ENCODE measurements at places on chromosomes 2 and 18. TPM values are rescaled to one million over a fixed set of nuclear protein-coding genes. Genes with fewer than 3 reads are reported as not detected.

DNA sequence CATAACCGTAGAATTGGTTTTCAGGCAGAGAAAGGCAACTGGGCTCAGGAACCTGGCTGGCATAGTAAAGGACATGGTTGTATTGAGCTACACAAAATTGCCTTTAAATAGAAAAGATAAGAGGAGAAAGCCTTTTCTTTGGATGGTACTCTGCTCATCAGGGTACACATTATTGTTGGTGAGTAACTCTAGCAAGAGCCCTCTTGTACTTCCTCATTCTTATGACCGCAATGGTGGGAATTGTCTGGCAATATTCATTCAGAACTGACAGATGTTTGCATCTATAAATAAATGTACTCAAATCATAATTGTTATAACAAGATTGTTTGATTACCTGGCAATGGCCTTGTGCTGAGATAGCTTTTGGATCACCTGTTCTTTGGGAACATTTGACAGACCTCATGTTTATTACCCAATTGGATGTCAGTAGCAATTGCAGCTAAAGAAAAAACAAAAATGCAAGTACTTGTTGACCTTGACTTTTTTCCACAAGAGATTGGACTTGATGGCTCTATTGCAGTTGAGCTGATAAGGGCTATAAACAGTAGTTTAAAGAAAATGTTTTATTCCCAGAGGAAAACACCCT, 43.9 kb downstream of the MEIS1 start:
- DNase-seq: no peak

GRCh38 chr2:65281627-65282351, 54.2 kb downstream of the ACTR2 start:
- DNase-seq: peak; percentile 33

DNA sequence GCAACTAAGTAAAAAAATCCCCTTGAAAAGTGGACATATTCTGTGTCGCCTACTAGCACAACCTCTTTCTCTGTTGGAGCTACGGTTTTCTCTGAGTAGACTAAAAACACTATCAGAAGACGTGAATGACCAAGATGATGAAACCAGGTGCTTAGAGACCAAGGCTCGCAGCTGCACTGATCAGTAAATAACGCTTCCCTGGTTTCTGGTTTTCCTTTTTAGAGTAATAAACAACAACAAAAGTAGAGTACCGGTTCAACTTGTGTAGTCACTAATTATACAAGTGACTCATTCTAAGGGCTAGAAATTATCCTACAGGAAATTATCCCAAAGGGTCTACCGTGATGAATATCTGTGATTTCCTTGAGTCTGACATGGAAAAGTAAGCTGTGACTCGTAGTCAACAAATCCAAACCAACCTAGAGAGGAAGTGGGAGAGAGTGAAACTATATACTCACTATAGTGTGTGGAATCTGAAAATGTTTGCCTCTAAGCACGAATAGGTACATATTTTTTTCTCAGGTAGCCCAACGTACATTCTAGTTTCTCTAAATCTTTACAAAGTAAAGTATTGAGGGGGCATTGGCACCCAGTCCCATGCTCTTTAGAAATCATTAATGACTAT, 17.8 kb downstream of the RASGRP3 start:
- peak; percentile 59 for DNase-seq

- no peak for DNase-seq
Measured at GRCh38 chr2:223095207-223095606, 43.2 kb downstream of the KCNE4 start.

- no peak for DNase-seq
Measured at GRCh38 chr2:188272121-188272520, 19.6 kb upstream of the GULP1 start.

- no peak for DNase-seq
Measured at GRCh38 chr2:86042256-86043168, 63.2 kb downstream of the POLR1A start.

DNA sequence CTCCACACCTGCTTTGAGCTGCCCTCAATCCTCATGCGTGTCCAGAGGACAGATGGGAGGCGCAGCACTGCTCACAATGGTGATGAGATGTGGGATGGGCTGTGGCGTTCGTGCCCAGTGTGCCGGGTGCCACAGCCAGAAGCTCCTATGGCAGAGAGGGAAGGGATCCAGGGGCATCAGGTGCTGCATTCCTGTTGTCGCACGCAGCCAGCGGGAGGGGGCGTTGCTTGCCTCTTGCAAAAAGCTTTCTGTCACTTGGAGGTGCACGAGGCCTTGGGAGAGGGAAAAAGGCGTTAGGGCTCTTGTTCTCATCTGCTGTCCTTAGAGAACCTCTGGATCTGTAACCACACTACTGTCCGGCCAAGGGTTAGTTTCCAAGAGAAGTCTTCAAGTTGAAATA, 29.2 kb upstream of the ALLC start:
- DNase-seq: no peak

DNA sequence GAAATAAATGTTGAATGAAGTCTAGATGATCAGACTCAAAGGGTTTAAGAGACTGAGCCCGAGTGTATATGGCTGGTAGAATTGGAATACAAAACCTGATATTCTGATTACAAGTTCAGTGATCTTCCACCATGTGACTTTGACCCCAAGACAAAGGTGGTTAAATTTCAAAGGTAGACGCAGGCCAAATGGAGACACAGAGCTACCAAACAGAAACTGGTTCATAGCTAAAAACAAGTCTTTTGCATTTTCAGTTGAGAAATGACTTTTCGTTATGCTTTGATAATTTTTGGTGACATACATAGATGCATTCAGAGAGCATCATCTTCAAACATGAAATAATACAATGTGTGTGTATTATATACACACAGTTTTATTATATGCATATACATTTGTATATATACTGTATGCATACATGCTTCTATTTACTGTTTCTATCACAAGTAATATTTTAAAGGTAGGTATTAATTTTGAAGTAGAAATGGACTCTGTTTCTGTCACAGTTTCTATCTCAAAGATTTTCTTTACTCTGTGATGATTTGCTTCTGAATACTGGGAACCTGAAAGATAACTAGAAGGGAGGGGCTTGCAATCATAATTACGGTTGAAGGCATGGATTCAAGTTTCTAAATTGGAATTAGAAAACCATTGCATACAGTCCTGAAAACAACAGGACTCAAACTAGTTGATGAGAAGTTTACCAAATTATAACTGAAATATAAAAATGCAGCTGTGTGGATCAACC, 142.3 kb downstream of the ABCA12 start:
- no peak for DNase-seq

COMMD1 gene
- 41.2 TPM for polyA plus RNA-seq

BMP10 gene
- polyA plus RNA-seq: not detected

TXNDC2 gene
- 0.16 TPM for polyA plus RNA-seq

MOCOS gene
- 1.1 TPM for polyA plus RNA-seq

MYL12B gene
- polyA plus RNA-seq: 816 TPM

AQP12A gene
- polyA plus RNA-seq: not detected

HRH4 gene
- not detected for polyA plus RNA-seq

CHPF gene
- polyA plus RNA-seq: 147 TPM

Measured in IMR-90 (cell line).